ENCODE measurements at places on chromosomes 2 and 18.

- DNase-seq = no peak
Measured at GRCh38 chr18:45447355-45448265, 167.7 kb upstream of the SLC14A2 start.

GRCh38 chr2:159185401-159186130, 100.9 kb downstream of the WDSUB1 start:
- DNase-seq = no peak

DNA sequence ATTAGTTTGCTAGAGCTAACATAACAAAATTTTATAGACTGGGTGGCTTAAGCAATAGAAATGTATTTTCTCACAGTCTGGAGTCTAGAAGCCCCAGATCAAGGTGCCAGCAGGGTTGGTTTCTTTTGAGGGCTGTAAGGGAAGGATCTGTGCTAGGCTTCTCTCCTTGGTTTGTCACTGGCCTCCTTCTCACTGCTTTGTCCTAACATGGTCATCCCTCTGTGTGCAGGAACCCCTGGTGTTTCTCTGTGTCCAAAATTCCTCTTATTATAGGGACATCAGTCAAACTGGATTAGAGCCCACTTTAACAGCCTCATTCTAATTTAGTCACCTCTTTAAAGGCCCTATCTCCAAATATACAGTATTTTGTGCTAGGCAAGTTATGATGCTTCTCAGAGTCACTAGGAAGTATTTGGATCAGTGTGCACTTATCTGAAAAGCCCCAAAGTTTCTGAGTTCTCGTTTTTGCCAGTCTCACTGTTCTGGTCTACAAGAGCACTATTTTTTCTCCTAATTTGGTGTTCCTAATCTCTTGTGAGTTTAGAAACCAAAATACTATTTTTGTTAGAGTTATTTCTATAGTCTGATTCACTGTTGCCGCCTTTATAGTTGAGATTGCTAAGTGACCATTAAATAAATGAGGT, 29.0 kb downstream of the ZC3H6 start:
- no peak for DNase-seq

- no peak for DNase-seq
Measured at GRCh38 chr2:42456126-42456839, 37.5 kb downstream of the KCNG3 start.

GRCh38 chr2:834233-834632, 116.4 kb upstream of the SNTG2 start:
- DNase-seq = no peak

DNA sequence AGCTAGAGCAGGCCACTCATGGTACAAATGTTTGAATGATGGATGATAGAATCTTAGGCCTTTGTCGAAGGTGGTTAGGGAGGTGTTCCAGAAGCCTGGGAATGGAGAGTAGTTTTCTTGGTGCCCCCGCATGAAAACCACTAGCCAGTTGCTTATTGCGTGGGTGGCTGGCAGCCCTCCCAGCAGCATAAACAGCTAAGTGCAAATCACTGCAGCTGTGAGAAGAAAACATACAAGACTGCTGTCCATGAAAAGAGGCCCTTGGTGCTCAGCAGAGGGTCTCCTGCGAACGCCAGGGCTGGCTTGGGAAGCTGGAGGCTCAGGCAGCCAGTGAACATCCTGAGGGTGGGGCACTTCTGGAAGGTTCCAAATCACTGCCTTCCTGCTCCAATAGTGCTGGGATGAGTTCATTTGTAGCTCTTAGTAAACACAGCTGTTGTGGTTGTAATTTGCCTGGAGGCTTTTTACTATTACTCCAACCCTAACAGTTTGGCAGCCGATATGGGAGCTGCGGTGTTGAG, 118.8 kb downstream of the MGAT5 start:
- no peak for DNase-seq

DNA sequence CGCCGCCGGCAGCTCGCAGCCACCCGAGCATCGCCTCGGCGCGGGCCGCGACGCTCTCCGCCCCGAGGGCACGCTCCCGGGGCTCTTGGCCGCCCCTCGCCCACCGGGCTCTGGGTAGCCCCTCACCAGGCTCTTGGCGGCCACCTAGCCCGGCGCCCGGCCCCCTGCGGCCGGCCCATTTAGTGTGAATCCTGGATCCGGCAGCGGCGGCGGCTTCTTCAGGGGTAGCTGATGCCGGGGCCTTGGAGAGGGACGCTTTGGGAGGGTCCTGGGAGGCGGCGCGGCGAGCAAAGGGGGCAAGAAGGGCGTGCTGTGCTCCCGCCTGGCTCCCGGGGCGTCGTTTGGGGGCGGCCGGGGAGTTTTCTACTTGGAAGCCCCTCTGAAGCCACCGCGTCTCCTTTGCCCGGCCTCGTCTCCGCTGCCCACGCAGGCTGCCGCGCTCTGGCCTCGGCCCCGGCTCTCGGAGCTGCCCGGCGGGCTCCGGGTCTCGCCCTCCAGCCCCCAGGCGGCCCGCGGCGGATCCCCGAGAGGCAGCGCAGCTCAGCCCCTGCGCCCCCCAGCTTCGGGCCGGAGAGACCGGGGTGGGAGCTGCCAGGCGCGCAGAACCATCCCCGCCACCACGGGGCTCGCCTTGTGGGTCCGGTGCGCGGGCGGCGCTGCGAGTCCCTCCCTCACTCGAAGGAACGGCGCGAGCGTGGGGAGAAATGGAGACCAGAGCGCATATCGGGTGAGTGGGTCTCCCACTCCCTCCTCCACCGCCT, 509 bp downstream of the PIEZO2 start:
- no peak for DNase-seq

GRCh38 chr2:119252186-119253113, 28.8 kb downstream of the STEAP3 start:
- DNase-seq = no peak

DNA sequence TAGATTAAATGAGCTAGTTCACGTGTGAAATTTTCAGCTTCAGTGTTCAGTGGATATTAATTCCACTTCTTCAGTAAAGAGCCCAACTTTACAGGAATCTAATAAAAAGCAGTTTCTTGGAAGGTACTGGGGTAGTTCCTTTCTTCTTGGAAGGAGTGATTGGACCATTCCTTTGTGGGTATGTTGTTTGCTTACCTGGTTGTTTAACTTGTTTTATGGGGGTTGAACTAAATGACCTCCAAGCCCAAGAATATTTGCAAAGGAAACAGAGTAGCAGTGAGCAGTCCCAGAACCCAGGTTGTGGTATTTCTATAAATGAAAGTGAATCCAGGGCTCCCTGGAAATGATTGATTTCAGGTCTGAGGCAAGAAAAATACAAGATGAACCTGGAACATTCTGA, 31.4 kb downstream of the KCNJ13 start:
- DNase-seq = no peak

- DNase-seq = no peak
Measured at GRCh38 chr18:47120428-47120827, 29.9 kb downstream of the HDHD2 start.

DNA sequence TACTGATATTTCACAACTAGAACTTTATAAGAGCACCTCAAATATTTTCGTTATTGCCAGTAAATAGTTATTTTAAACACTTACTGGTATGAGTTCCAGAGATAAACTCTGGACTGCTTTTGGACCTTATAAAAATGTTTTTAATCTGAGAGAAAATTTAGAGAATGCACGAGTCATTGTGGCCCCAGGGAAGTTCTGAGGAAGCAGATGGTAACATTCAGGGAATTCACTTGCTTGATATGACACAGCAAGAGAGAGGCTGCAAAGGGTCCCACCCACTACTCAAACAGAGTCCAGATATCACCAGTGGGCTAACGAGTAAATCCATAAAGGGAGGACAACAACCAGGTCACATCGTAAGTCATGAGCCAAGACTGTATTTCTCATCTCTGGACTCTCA, 526.8 kb downstream of the TDRD15 start:
- no peak for DNase-seq

GRCh38 chr2:149134335-149134923, 95.9 kb downstream of the LYPD6B start:
- no peak for DNase-seq
